CD4-positive, alpha-beta T cell treated with Interleukin-4 for 4 hours (primary cell): ENCODE measurements at places on chromosomes 3 and 15.

DNA sequence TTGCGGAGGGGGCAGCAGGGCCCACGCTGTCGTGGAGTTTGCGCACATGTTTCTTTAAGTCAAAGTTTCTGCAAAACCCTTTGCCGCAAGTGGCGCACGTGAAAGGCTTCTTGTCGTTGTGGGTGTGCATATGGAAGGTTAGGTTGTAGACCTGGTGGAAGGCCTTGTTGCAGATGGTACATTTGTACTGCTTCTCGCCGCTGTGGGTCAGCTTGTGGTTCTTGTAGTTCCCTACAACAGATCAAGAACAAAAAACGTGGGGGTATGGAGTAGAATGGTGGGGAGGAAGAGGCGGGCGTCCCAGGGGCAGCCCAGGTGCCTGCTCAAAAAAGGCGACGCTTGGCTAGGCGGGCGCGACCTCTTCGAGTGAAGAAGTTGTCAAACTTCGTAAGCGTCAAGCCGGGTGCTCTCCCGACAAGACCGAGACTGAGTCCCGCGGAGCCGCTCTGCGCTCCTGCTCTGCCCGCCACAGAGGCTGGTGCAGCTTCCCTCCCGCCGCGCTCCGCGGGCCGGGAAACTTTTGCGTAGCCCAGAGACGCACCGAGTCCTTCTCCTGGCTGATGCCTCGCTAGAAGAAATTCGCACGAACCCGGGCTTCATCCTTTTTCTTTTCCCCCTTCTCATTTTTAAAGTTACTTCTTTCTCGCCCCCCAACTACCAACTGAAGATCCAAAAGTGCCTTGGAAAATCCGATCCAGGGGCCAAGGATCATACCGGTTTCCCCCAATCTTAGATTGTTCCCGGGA is 3.1 kb downstream of the FEZF2 start:
- no peak for DNase-seq

DNA sequence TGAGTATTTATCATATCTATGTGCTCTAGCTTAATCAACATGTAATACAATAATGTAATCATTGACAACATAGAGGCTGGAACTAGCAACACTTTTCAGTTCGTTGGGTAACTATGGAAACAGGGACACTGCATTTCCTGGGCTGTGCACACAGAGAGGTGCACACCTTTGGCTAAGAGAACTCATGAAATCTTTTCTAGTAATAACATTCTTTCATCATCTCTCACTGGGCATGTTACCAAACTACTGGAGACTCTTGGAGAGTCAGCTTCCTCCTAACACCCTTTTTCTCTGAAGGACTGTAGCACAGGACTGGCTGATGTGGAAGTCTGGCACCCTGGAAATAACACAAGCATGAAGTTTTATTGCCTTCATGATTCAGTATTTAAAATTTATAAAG is 135.6 kb downstream of the KCNMB2 start:
- DNase-seq, result no peak

DNA sequence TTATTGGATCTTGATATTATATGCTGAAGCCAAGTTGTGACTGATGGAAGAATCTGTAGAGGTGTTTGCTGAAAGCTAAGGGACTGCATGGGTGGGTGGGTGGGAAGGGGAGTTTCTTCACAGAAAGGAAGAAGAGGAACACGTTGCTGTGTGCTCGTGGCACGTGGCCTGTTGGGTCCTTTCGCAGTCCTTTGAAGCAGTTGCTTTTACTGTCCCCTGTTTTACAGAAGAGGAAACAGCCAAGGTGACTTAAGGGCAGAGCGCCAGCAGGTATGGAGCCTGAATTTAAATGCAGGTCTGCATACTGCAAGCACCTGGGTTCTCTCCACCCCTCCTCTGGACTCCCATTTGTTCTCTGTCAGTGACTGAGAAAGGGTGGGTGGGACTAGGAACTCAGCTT is 59.4 kb upstream of the PRR23C start:
- DNase-seq, result no peak

DNA sequence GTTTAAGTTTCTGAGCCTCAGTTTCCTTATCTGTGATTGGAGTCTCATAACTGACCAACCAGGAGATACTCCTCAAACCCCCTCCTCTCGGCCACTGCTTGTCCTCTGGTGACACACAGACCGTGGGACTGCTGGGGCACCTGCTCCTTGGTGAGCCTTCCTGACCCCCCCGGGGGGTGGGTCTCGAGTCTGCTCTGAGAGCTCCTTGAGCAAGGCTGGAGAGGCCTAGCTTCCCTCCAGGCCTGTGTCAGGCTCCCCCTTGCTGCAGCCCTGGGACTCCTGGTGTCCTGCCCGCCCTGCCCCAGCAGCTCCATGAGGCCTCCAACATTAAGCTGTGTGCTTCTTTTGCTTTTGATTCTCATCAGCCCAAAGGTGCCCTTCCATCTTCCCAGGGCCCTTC is 27.7 kb downstream of the SRPRB start:
- DNase-seq, result no peak

DNA sequence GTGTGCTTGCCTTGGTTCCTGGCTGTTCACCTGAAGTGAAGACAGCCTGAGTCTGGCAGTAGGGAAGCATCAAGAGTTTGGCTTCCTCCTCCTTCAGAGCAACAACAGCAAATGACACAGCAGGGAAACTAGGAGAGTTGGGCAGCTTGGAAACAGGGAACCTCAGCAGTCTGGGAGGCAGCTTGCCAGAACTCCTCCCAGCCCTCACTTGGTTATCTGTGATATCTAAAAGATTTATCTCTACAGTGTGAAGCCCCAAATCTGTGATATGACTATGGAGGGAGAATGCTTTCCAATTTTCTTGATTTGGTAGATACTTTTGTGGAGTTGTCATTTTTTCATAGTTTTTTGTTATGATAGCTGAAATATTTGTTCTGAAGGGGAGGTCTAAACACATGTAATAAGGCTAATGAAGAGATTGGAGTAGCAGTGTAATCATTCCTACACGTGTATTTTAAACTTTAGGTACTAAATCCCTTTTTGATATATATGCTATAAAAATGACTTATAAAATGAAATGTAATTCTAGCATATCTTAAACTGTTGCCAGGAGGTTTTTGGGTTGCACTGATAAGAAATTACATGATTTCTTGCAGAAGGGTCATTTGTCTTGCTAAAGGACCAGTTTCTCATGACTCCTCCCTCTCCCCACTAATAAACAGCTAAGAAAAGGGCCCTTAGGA is 20.8 kb downstream of the UBE2E1 start:
- DNase-seq, result no peak

- no peak for DNase-seq
Observed at GRCh38 chr15:83973816-83974215, 261.8 kb upstream of the GOLGA6L4 start.

DNA sequence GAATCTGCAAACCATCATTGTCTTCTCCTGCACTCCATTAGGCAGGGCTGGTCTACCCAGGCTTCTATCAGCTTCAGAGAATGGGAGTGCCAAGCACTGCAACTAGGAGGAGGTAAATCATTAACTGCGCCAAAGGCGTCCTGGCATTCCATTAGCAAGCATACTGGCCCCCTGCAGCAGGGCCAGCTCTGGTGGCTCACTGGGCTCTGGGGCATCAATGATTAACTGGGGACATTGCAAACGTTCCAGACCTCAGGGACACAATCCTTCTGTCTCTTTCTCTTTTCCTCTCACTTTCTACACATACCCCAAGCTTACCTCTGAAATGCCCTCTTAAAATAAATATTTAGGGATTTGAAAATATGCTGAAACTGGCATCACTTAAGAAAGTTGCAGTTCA is 129.0 kb downstream of the MYLK start:
- no peak for DNase-seq

- no peak for DNase-seq
Observed at GRCh38 chr15:57686657-57687056, 19.9 kb upstream of the POLR2M start.

DNA sequence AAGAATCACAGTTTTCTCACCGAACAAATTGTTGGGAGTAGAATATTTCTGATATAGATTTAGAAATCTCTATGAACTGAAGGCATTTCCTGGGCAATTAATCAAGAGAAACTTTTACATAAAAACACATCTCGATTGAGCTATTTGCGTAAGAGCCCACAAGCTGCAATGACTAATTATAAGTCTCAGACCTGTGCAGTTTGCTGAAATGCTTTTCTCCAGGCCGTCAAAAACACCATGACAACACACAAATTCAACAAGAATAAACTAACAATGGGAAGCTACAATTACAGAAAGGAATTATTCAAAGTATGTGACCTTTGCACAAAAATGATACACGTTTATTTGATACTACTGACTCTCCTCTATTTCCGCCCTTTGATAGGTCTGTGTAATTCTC is 481.2 kb upstream of the WNT5A start:
- no peak for DNase-seq

- DNase-seq, result no peak
Observed at GRCh38 chr3:103372031-103372430, 937.2 kb downstream of the ZPLD1 start.

DNA sequence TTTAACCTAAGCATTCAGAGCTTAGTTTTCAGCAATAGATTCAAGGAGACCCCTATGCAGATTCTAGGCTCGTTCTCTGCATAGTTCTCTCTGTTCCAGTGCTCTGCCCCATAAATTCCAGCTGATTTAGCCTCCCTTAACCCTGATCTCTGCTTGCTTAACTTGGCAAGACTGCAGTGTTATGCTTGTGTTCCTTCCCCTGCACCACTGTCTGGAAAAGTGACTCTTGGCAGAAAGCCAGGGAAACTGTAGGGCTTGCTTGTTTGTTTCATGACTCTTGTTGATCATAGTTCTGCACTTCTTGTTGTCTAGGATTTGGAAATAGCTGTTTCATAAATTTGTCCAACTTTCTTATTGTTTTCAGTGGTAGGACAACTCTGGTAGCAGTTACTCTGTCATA is 40.1 kb downstream of the ANAPC13 start:
- no peak for DNase-seq

- DNase-seq, result no peak
Observed at GRCh38 chr3:188829576-188829975, 342.2 kb upstream of the TPRG1 start.

GRCh38 chr15:35043373-35044095 is 41.6 kb downstream of the NANOGP8 start:
- no peak for DNase-seq

GRCh38 chr3:14223595-14223994 is 45.0 kb downstream of the LSM3 start:
- DNase-seq, result no peak

GRCh38 chr3:133799794-133800585 is 5.6 kb upstream of the SRPRB start:
- no peak for DNase-seq
